ENCODE measurements at places on chromosomes 13 and 19. TPM values are rescaled to one million over a fixed set of nuclear protein-coding genes. Genes with fewer than 3 reads are reported as not detected.

Gene CDC34
- total RNA-seq: 65.8 TPM

Gene MAG
- total RNA-seq: not detected

Gene INSL3
- not detected for total RNA-seq

Gene GPR18
- not detected for total RNA-seq

Gene TEAD2
- total RNA-seq: 19.2 TPM

Gene POSTN
- 546 TPM for total RNA-seq

Gene TMEM272
- total RNA-seq: not detected

- DNase-seq: no peak
Observed at GRCh38 chr13:44857061-44857460, 132.2 kb downstream of the NUFIP1 start.

DNA sequence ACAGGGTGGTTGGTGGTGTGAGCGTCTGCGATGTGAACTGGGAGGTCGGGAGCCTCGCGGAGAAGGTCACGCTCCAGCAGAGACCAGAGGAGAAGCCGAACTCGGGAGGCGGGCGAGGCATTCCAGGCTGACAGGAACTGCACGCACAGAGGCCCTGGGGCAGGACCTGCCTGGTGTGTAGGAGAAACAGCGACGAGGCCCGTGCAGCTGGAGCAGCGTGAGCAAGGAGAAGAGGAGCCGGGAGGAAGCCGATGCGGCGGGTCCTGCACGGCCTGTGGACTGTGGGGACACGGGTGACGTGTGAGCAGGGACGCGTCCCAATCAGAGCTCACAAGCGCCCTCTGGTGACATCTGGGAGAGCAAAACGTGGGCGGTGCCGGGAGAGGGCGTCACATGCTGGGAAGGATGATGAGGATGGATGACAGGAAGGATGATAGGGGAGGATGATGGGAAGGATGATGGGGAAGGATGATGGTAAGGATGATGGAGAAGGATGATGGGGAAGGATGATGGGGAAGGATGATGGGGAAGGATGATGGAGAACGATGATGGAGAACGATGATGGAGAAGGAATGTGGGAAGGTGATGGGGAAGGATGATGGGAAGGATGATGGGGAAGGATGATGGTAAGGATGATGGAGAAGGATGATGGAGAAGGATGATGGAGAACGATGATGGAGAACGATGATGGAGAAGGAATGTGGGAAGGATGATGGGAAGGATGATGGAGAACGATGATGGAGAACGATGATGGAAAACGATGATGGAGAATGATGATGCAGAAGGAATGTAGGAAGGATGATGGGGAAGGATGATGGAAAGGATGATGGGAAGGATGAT, 16.1 kb upstream of the MADCAM1 start:
- peak; percentile 43 for DNase-seq

- no peak for DNase-seq
Observed at GRCh38 chr19:34418300-34418699, 9.9 kb upstream of the UBA2 start.

GRCh38 chr13:39185326-39185725, 147.1 kb downstream of the NHLRC3 start:
- no peak for DNase-seq

DNA sequence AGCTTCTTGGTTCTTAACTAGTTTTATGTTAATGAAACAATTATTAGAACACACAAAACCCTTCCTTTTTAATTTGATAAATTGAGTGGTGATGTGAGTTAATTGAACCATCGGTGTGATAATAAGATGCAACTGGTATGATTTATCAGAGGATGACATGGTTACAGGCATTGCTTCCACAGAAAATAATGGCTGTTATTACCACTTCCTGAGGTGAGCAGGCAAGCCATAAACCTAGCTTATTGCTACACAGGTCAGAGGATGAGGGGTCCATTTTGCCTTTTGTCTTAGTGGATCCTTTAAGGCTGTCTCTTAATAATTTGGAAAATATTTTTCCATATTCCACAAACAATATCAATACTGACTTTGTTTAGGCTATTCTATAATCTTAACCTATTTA, 226.6 kb upstream of the EDNRB start:
- DNase-seq: no peak

- DNase-seq: no peak
Observed at GRCh38 chr19:46862974-46863632, 2.3 kb downstream of the ARHGAP35 start.

GRCh38 chr13:72884101-72884500, 102.2 kb downstream of the PIBF1 start:
- peak; percentile 3 for DNase-seq

GRCh38 chr19:3366753-3367627, 607 bp downstream of the NFIC start:
- no peak for DNase-seq

GRCh38 chr13:62113179-62113578, 697.5 kb upstream of the PCDH20 start:
- DNase-seq: no peak

- DNase-seq: peak; percentile 51
Observed at GRCh38 chr13:94344126-94344818, 135.2 kb downstream of the DCT start.

GRCh38 chr13:109840201-109840892, 54.0 kb upstream of the IRS2 start:
- DNase-seq: peak; percentile 22

GRCh38 chr19:14804765-14805164, 26.4 kb upstream of the ADGRE2 start:
- no peak for DNase-seq

DNA sequence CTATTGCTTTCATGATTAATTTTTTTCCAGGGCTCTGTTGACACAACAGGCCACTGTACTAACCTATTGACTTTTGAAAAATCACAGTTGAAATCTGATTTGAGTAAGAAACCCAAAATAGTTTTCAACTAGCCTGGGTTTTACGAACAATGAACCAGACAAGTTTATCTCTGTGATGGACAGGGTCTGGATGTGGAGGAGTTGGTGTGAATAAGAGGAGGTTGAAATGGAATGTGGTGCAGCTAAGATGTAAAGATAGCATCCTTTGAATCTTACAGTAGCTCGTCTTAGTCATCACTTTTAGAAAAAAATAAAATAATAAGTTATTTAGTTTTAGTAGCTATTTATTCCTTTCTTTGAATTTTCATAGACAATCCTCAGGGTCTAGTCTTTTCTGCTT, 8.3 kb upstream of the OXGR1 start:
- peak; percentile 29 for DNase-seq

- DNase-seq: no peak
Observed at GRCh38 chr13:113106711-113107351, 1.2 kb downstream of the F7 start.

GRCh38 chr13:110109910-110110309, 197.0 kb downstream of the COL4A1 start:
- DNase-seq: peak; percentile 92

DNA sequence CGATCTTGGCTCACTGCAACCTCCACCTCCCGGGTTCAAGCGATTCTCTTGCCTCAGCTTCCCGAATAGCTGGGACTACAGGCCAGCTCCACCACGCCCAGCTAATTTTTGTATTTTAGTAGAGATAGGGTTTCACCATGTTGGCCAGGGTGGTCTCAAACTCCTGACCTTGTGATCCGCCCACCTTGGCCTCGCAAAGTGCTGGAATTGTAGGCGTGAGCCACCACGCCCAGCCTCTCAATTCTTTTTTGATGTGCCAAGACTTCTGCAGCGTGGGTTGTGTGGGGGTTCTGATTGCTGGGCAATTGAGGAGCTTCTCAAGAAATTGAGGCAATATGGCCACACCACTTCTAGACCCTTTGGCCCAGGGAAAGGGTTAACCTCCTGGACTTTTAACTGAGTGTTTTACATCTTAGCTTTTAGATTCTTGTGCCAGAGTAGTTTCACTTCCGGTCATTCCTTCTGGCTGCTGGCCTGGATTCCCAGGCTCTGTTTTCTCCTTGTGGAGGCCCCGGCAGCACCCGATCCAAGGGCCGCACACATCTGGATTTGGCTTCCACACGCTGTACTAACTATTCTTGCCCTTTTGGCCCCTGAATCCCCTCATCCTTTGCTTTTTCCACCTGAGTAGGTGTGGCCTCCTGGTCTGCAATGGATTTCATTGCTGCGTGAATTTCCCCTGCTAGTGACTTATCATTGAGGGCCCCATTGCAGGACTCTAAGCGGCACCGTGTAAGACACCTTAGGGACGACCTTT, 14.7 kb downstream of the SMARCA4 start:
- peak; percentile 88 for DNase-seq

DNA sequence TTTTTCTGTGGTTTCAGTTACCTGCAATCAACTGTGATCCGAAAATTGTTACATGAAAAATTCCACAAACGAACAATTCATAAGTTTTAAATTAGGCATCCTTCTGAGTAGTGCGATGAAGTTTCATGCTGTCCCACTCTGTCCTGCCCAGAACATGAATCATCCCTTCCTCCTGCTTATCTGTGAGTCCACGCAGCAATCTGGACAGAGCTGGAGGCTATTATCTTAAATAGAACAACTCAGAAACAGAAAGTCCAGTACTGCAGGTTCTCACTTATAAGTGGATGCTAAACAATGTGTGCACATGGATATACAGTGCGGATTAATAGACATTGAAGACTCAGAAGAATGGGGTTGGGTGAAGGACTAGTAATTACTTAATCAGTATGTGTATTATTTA, 583.7 kb upstream of the SPRY2 start:
- DNase-seq: peak; percentile 75

DNA sequence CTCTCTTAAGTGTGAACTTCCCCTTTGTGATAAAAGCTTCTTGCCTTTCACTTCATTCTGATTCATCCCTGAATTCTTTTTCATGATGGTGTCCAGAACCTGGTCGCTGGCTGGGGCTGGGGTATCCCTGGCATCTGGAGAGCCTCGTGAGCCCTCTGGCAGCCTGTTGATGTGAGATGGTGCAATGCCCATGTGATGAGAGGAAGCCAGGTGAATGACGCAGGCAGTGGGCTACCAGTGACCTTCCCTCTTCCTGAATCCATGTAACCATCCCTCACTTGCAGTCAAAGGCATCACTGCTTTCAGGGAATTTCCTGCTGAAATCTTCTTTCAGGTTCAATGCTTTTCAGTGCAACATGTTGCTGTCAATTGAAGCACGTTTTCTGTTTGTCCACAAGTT, 158.6 kb upstream of the SLC10A2 start:
- DNase-seq: no peak

All from fibroblast of the aortic adventitia (primary cell).